ENCODE measurements at places on chromosomes 6 and 20. TPM values are rescaled to one million over a fixed set of nuclear protein-coding genes. Genes with fewer than 3 reads are reported as not detected.

GRCh38 chr6:163383912-163384311 is 30.6 kb upstream of the QKI start:
- no peak for DNase-seq

Gene THBD
- total RNA-seq = 9.2 TPM

DNA sequence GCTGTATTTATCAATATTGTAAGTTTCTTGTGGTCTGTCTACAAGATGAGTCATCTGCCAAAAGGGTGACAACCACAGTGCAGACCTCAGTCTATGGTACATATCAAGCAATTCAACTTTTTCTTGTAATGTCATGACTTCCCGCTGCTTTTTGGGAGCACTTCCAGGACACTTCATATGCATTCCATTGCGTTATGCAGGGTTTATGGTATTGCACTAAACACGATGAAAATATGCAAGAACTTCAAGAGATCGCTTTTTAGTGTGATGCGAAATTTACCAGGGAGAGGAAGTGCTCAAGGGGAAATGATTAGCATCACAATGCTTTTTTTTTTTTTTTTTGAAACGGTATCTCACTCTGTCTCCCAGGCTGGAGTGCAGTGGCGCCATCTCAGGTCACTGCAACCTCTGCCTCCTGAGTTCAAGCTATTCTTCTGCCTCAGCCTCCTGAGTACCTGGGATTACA is 166.5 kb downstream of the TFAP2A start:
- no peak for DNase-seq

DNA sequence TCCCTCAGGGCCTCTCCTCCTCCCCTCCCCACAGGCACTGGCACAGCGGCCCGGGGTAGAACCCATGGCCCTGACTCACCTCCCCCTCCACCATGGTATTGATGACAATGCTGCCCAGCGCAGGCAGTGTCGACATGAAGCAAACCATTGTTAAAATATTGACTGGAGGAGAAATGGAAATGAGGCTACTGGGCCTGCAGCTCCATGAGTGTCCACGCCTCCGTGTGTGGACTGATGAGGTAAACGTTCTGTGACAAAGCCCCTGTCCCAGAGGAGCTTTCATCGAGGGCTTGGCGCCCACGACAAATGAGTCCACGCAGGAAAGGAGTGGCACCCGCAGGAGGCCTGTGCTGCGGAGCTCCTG is 402.7 kb downstream of the TAF4 start:
- DNase-seq = no peak

- DNase-seq = no peak
Measured at GRCh38 chr20:40278673-40279072, 410.4 kb downstream of the MAFB start.

- DNase-seq = no peak
Measured at GRCh38 chr6:9699888-9700287, 715.0 kb downstream of the TFAP2A start.

DNA sequence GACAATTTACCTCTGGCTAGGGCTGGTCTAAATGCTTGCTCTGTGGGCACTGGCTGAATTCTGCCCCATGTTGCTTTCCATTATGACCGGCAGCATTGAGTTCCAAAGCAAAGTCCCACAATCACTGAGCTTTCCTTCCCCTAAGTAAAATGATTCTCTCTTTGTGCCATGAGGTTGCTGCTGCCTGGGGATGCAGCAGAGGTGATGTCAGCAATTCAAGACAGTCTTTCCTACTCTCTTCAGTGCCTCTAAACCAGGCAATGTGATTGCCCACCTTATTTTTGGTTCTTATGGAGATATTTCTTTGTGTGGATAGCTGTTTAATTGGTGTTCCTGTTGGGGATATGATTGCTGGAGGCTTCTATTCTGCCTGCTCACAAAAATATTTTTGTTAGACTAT is 1043.9 kb upstream of the EPHA7 start:
- DNase-seq = no peak

DNA sequence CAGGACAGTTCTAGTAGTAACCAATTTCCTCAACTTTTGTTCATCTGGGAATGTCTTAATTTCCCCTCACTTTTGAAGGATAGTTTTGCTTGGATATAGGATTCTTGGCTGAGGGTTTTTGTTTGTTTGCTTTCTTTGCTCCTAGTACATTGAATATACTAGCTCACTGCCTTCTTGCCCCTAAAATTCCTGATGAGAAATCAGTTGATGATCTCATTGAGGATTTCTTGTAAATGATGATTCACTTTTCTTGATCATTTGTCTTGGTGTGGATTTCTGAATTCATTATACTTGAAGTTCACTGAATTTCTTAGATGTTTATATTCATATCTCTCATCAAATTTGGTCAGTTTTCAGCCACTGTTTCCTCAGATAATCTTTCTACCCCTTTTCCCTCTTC is 49.1 kb upstream of the PRDM1 start:
- DNase-seq = no peak

GRCh38 chr6:6591778-6592465 is 3.4 kb downstream of the LY86 start:
- peak; percentile 31 for DNase-seq

Gene CPNE5
- 5.7 TPM for total RNA-seq

- DNase-seq = no peak
Measured at GRCh38 chr6:169850154-169850553, 98.7 kb downstream of the ERMARD start.

Gene RAET1L
- not detected for total RNA-seq

GRCh38 chr6:52995913-52996645 is 995 bp upstream of the GSTA4 start:
- DNase-seq = peak; percentile 70

- no peak for DNase-seq
Measured at GRCh38 chr20:48932375-48932941, 10.9 kb downstream of the ARFGEF2 start.

DNA sequence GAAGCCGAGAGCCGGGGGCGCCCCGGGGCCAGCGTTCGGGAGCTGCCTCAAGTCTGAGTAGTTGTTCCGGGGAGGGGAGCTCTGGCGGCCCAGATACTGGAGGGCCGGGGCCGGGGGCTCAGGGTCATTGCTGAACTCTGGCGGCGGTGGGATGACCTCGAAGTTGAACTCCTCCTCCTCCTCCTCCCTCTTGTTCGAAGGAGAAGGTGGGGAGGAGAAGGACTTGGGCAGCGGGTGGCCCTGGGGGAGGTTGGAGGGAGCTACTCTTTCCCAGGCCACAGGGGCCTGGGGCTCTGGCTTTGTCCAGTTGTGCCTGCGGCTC is 37.7 kb downstream of the C6orf132 start:
- no peak for DNase-seq

GRCh38 chr6:47032974-47033765 is 9.0 kb downstream of the ADGRF1 start:
- DNase-seq = no peak

- no peak for DNase-seq
Measured at GRCh38 chr6:119171864-119172588, 93.6 kb upstream of the FAM184A start.

GRCh38 chr6:168033791-168034190 is 36.3 kb downstream of the KIF25 start:
- no peak for DNase-seq

GRCh38 chr6:101760843-101761621 is 367.5 kb downstream of the GRIK2 start:
- DNase-seq = no peak

DNA sequence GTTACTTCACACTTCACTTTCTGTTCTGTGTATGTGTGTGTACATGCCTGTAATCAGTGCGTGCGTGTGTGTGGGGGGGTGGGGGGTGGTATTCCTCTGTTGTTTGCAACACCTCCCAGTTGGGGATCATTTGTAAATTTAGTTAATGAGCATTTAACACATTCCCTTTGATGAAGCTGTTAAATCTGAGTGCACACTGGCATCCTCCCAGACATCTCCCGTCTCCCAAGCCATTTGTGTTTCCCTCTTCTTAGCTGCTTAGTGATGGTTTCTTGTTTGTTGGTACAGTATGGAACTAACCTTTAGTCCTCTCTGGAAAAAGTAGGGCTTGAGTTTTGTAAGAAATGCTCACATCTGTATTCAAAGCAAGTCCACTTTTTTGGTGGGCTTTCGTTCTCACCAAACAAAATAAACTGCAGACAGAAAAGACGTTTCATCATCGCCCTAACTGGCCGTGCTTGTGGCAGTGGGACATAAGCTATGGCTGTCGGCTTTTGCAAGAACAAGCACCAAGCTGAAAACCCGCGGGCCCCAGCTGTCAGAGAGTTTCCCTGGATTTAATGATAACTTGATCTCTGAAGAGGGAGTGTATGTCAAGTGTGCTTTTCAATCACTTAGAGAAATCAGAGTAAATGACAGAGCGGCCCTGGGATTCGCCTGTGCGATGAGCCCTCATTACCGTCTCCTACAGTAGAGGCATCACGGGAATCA is 54.9 kb upstream of the SASH1 start:
- DNase-seq = no peak

- no peak for DNase-seq
Measured at GRCh38 chr20:57212534-57213276, 53.7 kb downstream of the BMP7 start.

DNA sequence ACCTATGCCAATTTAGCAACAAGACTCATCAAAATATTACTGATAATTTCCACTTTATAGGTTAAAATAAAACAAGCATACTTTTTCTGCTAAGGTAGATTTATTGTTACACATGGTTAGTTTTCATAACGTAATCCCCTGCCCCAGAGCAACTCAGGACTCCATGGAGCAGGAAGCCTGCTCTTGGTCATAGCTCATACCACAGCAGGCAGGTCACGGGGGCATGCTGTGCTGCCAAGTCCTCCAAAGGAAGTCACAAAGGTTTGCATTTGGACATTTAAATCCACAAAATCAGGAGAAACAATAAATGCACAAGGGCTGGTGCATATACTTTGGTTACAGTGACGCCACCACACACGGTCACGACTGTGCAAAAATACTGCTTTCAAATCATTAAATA is 12.5 kb downstream of the GZF1 start:
- DNase-seq = peak; percentile 89

DNA sequence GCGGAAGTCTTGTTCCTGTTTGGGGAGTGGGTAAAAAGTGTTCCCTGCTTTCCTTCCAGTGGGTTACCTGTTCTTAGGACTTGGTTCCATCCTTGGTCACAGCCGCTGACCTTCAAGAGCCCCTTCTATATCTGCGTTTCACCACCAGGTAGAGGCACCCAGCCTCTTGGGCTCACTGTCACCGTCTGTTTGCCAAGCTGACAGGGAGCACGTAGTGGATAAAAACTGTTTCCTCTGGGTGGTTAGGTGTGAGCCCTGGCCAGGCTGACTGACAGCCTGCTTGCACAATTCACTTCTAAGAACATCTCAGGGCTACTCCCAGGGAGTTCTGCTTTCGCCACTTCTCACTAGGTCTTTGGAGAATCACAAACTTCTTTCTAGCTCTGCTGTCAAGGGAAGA is 1.8 kb upstream of the JPH2 start:
- DNase-seq = no peak

Gene APOM
- total RNA-seq = 0.40 TPM

DNA sequence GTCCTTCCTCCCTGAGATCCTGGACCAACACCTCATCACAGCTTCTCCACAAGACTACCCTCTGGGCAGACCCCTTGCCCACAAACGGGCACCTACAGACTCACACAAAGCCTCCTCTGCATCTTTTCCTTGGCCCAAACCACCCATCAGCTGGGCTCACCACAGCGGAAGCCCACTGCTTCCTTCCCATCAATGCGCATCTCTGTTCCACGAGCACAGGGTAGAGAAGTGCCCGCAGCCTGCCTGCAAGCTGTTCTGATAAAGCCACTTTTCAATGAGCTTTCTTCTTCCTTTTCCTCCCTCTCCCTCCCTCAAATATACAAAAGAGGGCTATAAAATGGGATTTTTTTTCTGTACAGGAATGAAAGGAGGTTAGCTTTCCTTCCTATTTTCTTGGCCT is 111.2 kb downstream of the NFATC2 start:
- DNase-seq = no peak

DNA sequence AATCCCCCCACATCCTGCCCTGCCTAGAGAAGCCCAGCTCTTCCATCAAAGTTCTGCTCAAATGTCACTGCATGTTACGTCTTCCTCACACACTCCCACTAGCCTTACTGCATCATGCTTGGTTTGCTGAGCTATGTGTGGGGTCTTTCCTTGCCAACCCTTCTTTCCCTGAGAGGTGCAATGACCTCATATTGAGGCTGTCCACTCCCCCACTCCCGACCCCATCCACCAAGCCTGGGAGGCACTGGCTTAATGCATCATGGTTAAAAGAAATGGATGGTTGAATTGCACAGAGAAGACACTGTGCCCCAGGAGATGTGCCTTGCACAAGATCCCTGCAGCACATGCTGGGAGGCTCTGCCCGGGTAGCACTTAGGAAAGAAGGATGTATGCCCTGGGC is 7.7 kb upstream of the IRF4 start:
- DNase-seq = no peak

- DNase-seq = no peak
Measured at GRCh38 chr20:62751551-62752150, 43.0 kb downstream of the NTSR1 start.

GRCh38 chr20:20821484-20822260 is 109.2 kb upstream of the RALGAPA2 start:
- no peak for DNase-seq

DNA sequence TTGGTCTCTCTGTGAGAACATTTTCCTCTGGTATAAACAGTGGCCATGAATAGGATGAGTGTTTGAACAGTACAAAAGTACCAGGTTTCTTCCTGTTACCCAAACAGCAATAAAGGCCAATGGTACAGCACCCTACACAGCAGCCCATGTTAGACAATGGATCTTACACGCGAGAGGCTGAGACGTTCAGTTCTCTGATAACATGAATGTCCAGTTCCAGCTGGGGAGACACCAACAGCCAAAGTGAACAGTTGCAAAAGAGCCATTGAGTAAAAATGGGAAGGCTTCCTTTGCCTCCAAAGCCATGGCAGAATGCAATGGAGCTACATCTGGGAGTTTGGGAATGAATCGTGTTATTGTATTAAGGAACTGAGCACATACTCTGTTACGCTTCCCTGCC is 246.8 kb upstream of the SGK1 start:
- no peak for DNase-seq

DNA sequence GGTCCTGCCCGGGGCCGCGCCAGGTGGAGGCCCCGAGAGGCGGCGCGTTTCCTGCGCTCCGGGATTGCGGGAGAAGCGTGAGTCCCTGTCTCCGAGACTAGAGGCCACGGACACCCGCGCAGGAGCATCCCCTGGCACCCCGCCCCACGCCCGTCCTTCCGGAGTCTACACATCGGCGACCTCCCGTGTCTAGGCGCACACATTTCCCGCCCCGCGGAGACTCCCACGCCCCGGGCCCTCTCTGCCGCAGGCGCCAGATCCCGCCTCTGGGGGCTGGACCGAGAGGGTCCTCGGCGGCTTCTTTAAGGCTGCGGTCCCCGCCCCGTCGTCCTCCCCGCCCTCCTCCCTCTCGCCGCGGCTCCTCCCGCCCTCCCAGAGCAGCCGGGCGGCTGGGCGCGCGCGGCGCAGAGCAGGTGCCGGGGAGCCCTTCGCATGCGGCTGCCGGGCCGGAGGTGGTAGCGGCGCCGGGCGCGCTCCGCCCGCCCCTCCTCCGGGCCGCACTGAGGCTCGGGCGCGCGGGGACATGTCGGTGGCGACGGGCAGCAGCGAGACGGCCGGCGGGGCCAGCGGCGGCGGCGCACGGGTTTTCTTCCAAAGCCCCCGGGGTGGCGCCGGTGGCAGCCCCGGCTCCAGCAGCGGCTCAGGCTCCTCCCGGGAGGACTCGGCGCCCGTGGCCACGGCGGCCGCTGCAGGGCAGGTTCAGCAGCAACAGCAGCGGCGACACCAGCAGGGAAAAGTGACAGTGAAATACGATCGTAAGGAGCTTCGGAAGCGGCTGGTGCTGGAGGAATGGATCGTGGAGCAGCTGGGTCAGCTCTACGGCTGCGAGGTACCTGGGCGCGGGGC is at the start of gene PPP1R14C:
TSS of gene PPP1R14C (plus strand) at position 375 of the 846 bp plus-strand sequence. CDS start at position 524, 149 bp downstream.
- DNase-seq = no peak

Gene SAMD10
- 3.2 TPM for total RNA-seq
